CD4-positive, alpha-beta T cell treated with Interferon alpha-2 for 1 hour (primary cell): ENCODE measurements at places on chromosomes 7 and 10.

- DNase-seq = no peak
Observed at GRCh38 chr10:287814-288213, 152.6 kb downstream of the ZMYND11 start.

- DNase-seq = no peak
Observed at GRCh38 chr7:25486656-25487055, 258.4 kb upstream of the NPVF start.

DNA sequence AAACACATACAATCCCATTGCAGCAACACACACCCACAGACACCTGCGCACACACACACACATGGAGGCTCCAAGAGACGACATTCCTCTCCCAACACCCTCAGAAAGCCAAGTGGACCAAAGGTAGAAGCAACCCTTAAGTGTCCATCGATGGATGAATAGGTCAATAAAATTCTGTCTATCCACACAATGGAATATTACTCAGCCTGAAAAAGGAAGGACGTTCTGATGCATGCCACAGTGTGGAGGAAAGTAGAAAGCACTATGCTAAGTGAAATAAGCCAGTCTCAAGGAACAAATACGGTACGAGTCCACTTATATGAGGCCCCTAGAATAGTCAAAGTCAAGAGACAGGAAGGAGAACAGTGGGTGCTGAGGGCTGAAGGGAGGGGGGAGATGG lies 174.4 kb downstream of the GRID1 start:
- DNase-seq = no peak

GRCh38 chr7:138120140-138120827 lies 44.0 kb downstream of the AKR1D1 start:
- no peak for DNase-seq

- DNase-seq = no peak
Observed at GRCh38 chr10:112345202-112345601, 28.7 kb upstream of the ACSL5 start.

DNA sequence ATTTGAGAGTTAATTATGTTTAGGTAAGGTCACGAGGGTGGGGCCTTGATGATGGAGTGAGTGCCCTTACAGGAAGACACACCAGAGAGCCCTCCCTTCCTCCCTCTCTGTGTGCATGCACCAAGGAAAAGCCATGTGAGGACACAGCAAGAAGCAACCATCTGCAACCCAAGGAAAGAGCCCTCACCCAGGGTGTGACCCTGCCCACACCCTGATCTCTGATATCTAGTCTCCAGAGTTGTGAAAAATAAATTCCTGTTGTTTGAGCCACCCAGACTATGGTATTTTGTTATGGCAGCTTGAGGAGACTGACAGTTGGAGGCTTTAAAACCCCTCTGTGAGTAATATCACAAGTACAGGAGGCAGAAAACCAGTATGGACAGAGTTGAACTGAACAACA lies 15.0 kb upstream of the MCM10 start:
- DNase-seq = no peak

- no peak for DNase-seq
Observed at GRCh38 chr7:81822811-81823210, 53.0 kb upstream of the HGF start.

DNA sequence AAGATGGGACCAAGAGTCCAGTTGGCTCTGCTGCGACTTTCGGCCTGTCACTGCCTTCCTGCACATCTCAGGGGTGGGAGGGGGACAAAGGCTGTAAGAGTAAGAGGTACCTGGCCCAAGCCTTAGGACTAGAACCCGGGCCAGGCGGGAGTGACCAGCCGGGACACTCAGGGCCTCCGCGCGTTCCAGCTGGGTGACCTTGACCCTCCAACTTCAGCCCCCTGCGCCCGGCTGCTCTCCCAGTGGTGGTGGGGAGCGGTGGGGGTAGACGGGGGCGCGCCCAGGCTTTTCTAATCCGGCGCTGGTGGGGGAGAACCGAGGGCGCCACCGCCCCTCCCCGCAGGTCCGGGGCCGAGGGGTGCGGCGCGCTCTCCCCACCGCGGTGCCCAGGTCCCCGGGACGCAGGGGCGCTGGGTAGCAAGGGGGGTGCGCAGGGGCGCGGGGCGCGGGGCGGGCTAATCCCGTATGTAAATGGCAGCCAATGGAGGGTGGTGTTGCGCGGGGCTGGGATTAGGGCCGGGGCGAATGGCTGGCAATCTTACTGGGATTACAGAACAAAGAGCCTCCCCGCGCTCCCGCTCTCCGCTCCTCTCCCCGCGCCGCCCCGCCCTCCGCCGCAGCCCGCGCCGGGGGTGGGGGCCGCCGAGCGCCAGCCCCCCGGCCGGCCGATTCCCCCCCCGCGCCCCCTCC lies at the start of gene GTF2IRD1:
GTF2IRD1 (plus strand) TSS at position 585 of the 690 bp plus-strand sequence. CDS start 54,175 bp downstream, outside the sequence.
- peak; percentile 49 for DNase-seq

GRCh38 chr7:95327356-95327755 lies 3.0 kb upstream of the PON1 start:
- no peak for DNase-seq

- no peak for DNase-seq
Observed at GRCh38 chr10:25083546-25084111, 67.2 kb downstream of the THNSL1 start.

GRCh38 chr7:91940171-91940570 lies 491 bp upstream of the AKAP9 start:
- peak; percentile 4 for DNase-seq

GRCh38 chr10:103696411-103697145 lies 158.8 kb downstream of the SH3PXD2A start:
- peak; percentile 67 for DNase-seq

- peak; percentile 74 for DNase-seq
Observed at GRCh38 chr10:70880077-70880534, 8.3 kb downstream of the PCBD1 start.

DNA sequence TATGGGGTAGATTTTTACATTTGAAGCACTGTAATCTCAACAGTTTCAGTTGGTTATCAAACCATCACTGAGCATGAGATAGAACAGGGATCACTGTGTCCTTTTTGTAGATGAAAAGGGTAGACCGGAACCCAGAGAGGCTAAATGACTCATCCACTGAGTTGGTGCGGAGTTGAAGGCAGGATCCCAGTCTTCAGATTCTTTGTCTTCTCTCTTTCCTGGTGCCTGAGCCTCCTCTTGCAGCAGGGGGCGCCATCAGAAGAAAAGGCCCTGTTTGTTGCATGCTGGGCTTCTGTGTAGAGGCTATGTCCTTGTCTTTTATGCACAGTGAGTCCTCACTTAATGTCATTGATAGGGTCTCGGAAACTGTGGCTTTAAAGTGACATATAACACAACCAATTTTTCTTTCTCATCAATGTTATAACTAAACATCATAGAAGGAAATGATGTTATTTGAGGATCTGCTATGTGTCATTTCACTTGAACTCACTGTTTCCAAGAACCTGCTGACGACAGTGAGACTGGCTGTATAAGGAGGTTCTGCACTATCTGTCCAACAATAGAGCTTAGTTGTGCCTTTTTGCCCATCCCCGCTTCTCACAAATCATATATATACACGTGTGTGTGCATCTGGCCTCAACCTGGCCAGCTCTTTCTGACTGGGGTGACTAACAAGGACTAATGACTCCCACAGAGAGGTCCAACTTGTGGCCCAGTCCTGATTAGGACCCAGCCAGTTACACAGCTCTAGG lies 14.3 kb downstream of the ZNF282 start:
- peak; percentile 43 for DNase-seq

DNA sequence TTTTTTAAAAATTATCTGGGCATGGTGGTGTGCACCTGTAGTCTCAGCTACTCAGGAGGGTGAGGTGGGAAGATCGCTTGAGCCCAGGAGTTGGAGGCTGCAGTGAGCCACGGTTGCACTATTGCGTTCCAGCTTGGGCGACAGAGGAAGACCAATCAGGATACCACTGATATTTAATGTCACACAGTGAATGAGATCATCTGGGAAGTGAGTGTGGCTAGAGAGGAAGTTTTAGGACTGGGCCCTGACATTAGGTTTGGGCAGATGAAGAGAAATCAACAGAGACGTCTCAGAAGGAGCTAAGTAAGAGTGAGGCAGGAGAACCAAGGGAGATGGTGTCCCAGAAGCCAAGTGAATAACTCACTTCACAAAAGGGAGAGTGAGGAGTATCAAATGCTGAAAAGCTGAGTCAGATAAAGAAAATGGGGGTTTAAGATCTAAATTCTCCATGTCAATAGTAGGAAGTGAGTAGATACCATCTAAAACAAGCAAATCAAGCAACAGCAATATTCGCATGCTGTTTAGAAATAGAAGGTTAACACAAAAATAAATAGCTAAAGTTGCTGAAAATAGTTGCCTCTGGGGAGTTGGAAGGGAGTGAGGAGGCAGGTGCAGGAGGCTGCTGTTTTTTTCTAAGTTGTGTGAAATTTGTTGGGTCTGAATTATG lies 11.5 kb downstream of the PILRA start:
- no peak for DNase-seq

DNA sequence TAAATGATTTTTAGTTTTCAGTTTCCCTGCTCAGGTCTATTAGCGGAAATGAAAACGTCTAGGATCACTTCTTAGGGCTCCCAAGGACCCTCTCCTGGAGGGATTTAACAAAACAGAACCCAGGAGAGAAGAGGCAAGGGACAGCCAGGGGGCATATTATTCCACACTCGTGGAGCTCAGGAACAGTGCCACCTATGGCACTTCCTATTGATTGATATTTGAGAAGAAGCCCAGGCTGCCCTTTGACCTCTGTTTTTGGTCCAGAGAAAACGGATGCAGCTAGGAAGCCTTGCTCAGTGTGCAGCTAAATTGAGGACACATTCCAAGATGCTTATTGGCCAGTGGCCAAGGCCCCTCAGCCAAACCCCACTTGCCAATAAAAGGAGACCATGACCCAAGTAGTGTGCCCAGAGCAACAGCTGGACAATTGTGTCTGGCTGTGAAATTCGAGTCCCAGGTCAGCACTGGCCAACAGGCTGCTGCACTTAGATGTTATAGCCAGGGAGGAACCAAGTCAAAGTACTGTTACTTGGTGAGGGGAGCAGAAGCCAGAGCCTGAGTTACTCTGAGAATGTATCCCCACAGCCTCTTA lies 24.0 kb upstream of the GPNMB start:
- DNase-seq = no peak

GRCh38 chr10:49107111-49107886 lies 8.0 kb downstream of the VSTM4 start:
- no peak for DNase-seq

DNA sequence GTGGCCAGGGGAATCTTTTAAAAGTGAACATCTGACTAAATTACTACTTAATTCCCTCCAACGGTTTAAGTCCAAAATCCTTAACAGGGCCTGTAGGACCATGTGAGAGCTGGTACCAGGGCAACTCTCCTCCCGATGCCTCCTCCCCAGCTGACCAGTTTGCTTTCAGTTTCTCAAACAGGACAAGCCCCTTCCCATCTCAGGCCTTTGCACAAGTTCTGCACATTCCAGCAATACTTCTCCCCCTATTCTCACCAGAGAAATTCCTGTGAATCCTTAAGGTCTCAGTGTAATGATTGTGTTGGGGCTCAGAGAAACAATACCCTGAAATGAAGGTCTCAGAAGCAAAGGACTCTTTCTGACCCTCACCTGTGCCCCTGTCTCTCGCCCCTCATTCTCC lies 8.0 kb upstream of the CALHM1 start:
- no peak for DNase-seq

DNA sequence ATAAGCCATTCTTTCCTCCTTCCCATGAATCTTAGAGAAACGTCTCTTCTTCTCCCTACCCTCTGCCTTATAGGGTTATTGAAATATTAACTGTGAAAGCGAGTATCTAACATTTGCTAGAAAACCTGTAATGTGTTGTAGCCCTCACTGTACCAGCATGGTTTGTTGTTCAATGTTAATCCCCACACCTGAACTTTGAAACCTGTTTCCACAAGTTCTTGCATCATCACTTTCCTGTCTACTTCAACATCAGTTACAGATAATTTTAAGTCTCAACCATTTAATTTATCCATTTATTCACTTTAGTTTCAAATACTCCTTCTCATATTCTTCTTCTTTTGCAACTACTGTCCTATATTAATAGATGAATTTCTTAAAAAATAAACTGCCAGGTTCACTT lies 148.2 kb downstream of the ETV1 start:
- DNase-seq = no peak

- DNase-seq = no peak
Observed at GRCh38 chr10:79275431-79275851, 71.8 kb upstream of the PPIF start.

DNA sequence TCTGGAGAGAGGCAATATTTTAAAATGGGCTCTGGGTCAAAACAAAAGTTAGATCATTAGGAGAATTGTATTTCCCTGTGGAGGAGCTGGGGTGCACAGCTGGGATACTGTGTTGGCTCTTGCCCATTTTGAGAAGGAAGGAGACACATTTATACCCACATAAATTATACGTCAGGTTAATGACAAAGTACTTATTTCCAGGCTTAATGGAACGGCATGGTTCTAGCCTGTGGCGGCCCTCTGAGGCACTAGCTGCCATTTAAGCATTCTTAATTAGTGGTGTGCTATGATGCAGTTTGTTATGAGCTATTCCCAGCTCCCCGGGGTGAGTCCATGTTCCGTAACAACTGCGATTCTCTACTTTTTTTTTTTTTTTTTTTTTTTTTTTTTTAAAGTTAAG lies 193.5 kb downstream of the SEC23IP start:
- no peak for DNase-seq

DNA sequence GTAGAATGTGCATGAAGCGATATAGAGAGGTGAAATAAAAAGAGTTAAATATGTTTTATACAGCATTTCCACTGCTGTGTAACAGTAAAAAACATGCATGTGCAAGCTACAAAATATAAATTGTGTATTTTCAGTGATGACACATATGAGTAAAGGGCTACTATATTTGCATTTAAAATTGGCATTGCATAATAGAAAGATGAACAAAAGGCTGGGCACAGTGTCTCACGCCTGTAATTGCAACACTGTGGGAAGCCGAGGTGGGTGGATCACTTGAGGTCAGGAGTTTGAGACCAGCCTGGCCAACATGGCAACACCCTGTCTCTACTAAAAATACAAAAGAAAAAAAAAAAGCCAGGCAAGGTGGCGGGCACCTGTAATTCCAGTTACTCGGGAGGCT lies 79.8 kb upstream of the CCDC71L start:
- DNase-seq = no peak

- DNase-seq = no peak
Observed at GRCh38 chr10:59362959-59363381, 621 bp upstream of the FAM13C start.
